SK-N-DZ (cell line): ENCODE measurements at places on chromosomes 2 and 18.
A peak's percentile ranks its signal among the peaks of the same experiment; 100 is the strongest.

GRCh38 chr2:44250376-44250775 lies 24.9 kb upstream of the SLC3A1 start:
- no peak for DNase-seq

GRCh38 chr18:12774982-12775381 lies 72.1 kb downstream of the PSMG2 start:
- no peak for DNase-seq

- peak; percentile 94 for DNase-seq
Measured at GRCh38 chr2:85430752-85431569, 12.4 kb downstream of the SH2D6 start.

GRCh38 chr2:100039291-100039980 lies 103.0 kb downstream of the AFF3 start:
- DNase-seq: no peak

GRCh38 chr2:95056461-95057459 lies 31.3 kb downstream of the MAL start:
- DNase-seq: no peak

DNA sequence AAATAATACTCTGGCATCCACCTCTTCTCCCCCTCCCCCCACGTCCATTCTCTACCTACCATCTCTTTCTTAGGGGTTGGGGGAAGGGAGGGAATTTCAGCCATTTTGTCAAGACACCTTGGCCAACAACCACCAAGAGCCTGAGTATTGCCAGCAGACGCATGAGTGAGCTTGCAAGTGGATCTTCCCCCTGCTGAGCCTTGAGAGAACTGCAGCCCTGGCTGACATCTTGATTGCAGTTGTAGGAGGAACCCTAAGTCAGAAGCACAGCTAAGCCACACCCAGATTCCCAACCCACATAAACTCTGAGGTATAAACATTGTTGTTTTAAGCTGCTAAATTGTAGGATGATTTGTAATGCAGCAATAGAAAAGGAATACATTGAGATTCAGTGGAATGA lies 165.6 kb downstream of the TMEFF2 start:
- DNase-seq: no peak

GRCh38 chr2:225894236-225894980 lies 494.9 kb downstream of the NYAP2 start:
- no peak for DNase-seq

DNA sequence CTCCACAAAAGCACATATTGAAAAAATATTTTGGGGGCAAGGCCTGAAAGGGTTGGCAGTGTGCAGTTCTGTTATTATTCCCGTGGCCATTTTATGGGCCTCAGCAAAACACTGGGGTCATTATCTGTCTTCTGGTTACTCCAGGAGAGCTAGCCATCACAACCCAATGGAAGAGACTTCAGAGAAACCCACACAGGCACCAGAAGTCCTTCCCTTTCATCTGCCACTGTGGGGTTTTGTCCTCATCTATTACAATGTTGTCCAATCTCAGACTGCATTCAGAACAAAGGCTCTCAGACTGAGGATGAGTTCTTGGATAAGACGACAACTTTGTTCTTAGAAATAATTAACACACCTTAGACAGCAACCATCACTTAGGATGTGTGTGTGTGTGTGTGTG lies 98.4 kb downstream of the PIEZO2 start:
- DNase-seq: no peak

DNA sequence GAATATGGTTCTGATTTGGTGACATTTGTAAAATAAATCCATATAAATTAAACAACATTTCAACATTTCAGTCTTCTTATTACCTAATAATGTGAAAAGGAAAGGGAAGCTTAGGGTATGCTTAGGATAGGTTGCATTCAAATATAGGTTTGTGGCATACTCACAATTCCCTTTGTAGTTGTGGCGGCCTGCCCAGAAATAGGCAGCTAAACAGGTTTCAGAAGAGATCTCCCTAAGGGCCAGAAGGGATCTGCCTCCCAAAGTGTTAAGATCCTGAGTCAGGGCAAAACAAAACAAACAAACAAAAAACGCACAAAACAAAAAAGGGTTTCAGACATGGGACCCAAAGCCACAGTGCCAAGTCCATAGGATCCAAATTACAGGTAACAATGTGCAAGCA lies 41.4 kb upstream of the TCF7L1 start:
- no peak for DNase-seq

DNA sequence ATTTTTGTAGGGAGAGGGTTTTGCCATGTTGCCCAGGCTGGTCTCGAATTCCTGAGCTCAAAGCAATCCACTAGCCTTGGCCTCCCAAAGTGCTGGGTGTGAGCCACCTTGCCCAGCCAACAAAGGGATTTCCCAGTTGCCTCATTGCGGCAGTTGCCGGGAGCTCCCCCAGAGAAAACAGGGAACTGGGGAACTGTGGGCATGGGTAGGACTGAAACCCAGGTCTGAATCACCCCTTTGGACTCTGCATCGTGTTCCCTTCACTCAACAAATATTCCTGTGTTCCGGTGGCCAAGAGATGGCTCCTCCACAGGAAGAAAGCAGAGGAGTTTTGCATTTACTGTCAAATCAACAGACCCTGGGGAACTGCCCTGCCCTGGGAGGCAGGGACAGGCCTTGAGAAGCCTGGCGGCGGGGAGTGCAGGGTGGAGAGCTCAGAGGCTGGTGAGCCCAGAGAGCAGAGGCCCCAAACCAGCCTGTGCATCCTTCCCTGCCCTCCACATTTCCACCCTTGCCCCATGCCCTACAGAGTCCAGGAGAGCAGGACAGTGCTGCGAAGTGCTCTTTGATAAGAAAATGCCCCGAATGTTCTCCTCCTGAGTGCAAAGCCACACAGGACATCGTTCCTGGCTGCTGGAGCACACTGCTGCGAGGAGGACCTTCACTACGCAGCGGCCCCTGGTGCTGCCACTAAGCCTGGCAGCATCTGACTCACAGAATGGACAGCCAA lies 24.9 kb downstream of the MYO7B start:
- DNase-seq: no peak

DNA sequence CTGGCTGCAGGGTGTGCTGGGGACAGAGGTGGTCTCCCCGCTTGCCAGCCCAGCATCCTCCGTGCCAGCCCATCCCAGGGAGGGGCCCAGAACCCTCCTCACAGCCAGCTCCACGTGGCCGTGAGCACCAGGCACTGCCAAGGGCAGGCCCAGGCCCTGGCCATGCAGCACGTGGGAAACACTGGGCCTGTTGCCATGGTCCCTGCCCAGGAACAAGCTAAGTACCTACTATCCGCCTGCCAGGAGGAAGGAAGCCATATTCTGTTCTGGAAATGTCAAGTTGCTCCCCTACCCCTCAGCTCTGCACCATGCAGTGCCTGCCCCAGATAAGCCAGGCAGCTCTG lies 250.6 kb downstream of the CYP26B1 start:
- no peak for DNase-seq

GRCh38 chr18:46343931-46344372 lies 239.8 kb downstream of the HAUS1 start:
- no peak for DNase-seq

DNA sequence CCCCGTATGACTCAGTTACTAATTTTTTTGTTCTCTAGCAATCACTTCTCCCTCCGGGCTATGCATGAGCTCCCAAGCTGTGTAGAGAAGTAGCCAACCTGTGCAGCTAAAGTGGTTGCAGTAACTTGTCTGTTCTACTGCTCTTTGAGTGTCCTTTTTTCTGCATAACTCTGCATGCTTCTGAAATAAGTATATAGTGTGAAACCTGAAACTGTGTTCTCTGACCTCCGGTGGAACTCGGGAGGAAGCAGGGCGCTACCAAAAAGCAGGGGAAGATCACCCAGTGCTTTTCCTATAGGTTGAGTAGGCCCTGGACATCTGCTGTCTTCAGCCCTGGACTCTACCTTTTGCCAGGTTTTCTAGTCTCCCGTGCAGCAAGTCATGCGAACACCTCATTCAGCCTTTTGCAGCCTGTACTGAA lies 47.8 kb downstream of the PHLPP1 start:
- DNase-seq: no peak

DNA sequence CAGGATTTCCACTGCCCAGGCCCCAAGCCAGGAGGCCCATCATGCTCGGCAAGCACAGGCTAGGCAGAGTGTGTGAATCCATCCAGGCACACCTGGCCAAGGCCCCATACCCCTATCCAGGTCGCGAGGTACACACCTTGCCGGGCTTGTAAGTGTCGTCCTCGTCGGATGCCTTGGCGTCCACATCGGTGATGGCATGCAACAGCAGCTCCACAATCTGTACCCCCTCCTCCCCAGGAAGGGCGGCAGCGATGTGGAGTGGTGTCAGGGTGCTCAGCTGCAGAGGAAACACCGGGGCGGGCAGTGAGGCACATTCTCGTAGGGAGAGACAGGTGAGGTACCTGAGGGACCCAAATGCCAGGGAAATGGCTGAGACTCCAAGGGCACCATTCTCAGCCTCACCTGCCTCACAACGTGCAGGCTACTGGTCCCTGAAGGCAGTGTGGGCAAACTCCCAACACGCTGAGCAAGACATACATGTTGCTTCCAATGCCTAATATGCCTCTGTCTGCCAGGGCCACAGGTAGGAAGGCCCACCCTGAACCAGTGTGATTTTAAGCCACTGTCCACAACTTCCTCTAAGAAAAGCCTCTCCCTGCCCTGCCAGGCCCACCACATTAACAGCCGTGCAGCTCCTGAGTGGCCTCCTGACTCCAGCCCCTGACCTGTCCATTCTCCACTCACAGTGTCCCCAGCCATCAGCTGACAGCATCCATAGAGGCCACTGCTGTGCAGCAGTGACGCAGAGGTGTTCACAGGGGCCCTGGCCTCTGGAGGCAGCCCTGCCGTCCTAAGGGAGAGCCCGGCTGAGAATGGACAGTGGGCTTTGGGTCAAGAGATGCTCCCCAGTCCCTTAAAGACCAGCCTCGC lies 44.9 kb downstream of the ANKMY1 start:
- DNase-seq: no peak

DNA sequence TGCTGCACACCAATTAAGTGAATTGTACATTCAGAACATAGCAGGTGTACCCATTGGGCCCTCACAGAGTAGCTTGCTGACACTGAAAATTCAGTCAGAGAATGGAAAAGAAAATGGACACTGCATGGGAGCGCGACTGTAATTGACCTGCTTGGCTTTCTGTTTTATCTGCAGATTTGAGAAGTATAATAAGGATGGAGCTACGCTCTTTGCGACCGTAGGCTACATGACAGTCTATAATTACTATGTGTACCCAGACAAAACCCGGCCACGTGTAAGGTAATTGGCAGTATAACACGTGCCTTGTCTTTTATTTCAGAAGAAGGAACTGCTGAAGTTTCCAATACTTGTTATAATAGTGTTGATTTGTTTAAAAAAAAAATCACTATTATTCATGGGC lies 33.5 kb upstream of the METAP1D start:
- DNase-seq: no peak

- no peak for DNase-seq
Measured at GRCh38 chr2:239687441-239687840, 286.6 kb upstream of the HDAC4 start.

DNA sequence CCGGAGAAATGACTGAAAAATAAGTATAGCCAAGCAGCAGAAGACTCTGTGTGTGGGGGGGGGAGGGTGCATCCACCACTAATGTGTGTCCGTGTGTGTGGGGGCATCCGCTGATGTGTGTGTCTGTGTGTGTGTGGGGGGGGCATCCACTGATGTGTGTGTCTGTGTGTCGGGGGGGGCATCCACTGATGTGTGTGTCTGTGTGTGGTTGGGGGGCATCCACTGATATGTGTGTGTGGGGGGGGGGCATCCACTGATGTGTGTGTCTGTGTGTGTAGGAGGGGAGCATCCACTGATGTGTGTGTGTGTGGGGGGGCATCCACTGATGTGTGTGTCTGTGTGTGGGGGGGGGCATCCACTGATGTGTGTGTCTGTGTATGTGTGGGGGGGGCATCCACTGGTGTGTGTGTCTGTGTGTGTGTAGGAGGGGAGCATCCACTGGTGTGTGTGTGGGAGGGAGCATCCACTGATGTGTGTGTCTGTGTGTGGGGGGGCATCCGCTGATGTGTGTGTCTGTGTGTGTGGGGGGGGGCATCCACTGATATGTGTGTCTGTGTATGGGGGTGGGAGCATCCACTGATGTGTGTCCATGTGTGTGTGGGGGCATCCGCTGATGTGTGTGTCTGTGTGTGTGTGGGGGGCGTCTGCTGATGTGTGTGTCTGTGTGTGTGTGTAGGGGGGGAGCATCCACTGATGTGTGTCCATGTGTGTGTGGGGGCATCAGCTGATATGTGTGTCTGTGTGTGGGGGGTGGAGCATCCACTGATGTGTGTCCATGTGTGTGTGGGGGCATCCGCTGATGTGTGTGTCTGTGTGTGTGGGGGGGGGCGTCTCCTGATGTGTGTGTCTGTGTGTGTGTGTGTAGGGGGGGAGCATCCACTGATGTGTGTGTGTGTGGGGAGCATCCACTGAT lies 125.0 kb downstream of the NFATC1 start:
- DNase-seq: no peak

DNA sequence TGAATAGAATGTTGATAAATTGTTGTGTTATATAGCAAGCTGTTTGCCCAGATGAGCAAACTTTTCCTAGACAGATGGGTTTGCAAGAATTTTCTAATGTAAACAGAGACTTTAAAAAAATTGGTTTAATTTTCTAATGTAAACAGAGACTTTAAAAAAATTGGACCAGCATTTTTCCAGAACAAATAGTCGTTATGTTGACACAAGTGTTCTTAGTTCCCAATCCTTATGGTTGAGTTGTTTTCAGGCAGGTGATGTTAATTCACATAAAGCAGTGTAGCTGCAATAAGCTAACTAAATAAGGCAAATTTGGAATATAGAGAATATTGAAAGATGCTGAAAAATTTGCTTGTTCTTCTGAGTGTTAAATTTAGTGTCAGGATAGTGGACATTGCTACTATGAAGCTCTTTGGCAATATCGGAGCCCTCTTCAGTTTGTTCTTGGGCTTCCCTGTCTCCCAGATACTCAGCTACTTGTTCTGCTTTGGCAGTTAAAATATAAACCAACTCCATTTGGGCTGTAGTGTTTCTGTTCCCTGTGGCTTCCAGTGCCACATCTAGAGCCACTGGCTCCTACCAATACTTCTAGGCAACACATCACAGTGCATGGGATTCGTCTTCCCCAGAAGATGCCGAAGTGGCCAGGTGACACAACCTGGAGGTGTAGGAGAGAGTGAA lies 105.7 kb downstream of the DYNAP start:
- DNase-seq: no peak

- DNase-seq: no peak
Measured at GRCh38 chr2:70367722-70368323, 66.0 kb upstream of the FAM136A start.

GRCh38 chr2:219119422-219120043 lies 41.1 kb downstream of the NHEJ1 start:
- peak; percentile 62 for DNase-seq

DNA sequence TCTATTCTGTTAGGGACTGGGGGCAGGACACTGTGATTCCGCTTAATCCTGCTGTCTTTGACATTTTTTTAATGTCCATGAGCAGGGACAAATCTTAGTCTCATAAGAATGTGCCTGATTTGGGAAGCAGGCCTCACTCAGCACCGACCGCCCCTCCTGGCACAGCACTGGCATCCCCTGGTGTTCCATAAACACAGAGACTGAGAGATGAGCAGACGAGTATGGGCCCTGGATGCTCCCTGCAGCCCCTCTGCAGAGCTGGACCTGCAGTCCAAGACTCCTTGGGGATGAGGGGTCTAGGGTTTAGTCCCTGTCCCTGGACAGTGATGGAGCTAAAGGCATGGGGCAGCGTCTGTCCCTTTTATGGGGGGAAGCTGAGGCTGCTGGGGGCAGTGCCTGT lies 81.6 kb downstream of the NDUFA10 start:
- DNase-seq: no peak
